ENCODE measurements at places on chromosomes 13 and 19. TPM values are rescaled to one million over a fixed set of nuclear protein-coding genes. Genes with fewer than 3 reads are reported as not detected.
A peak's percentile ranks its signal among the peaks of the same experiment; 100 is the strongest.

The GNA15 gene
- 24.5 TPM for total RNA-seq

The PEG3 gene
- total RNA-seq = not detected

The KCNK6 gene
- total RNA-seq = 13.7 TPM

The FCER2 gene
- 0.29 TPM for total RNA-seq

The SIAH3 gene
- total RNA-seq = not detected

The ZNF320 gene
- total RNA-seq = 10.5 TPM

DNA sequence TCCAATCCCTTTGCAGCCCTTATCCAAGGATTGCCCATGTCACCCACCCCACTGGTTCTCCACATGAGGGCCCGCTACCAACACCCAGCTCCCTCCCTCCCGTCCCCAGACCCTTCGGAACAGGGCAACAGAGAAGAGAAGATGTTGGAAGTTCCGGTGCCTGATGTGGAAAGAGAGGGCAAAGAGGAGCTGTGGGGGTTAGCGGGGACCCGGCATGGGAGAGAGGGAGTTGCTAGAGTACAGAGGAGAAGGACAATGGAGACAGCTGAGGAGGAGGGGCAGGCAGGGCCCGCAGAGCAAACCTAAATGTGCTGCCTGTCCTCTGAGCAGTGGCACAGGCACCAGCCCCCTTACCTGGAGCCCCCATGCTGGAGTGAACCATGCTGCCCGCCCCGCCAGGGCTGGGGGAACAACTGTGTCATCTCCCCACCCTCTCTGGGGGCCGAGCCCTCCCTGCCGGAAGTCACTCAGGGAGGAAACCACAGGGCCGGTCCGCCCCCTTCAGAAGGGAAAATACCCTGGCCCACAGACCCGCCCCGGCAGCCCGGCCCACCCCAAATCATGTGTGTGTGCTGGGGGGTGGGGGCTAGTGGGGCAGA lies at the start of gene POU2F2:
TSS of gene POU2F2 (minus strand) at position 417 of the 599 bp plus-strand sequence. CDS start at position 382, 35 bp downstream.
- DNase-seq = peak; percentile 91

- no peak for DNase-seq
Observed at GRCh38 chr13:97021241-97021640, 27.0 kb upstream of the OXGR1 start.

- no peak for DNase-seq
Observed at GRCh38 chr13:67366533-67366932, 136.4 kb upstream of the PCDH9 start.

DNA sequence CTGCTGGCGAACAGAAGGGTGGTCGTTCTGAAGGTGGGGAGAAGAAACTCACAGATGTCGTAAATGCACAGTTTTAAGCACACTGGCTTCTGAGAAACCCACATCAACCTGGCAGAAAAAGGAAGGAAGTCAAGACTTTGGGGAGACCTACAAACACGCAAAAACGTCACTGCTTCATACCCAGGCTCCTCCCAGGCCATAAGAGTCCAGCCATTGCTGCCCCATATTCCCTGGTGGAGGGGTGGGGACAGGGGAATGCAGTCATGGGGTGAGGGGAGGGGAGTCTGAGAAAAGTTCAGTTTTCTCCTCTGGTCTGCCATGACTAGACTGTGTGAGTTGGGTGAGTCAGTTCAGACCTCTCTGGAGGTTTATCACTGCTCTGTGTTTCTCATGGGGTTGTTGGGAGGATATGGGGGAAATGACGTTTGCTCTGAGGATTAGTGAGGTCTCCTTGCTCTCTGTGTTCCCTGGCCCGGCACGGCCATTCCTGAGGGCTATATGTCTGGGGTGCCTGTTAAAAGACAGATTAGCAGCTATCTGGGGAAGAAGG lies 139.0 kb downstream of the FLT1 start:
- DNase-seq = peak; percentile 57

DNA sequence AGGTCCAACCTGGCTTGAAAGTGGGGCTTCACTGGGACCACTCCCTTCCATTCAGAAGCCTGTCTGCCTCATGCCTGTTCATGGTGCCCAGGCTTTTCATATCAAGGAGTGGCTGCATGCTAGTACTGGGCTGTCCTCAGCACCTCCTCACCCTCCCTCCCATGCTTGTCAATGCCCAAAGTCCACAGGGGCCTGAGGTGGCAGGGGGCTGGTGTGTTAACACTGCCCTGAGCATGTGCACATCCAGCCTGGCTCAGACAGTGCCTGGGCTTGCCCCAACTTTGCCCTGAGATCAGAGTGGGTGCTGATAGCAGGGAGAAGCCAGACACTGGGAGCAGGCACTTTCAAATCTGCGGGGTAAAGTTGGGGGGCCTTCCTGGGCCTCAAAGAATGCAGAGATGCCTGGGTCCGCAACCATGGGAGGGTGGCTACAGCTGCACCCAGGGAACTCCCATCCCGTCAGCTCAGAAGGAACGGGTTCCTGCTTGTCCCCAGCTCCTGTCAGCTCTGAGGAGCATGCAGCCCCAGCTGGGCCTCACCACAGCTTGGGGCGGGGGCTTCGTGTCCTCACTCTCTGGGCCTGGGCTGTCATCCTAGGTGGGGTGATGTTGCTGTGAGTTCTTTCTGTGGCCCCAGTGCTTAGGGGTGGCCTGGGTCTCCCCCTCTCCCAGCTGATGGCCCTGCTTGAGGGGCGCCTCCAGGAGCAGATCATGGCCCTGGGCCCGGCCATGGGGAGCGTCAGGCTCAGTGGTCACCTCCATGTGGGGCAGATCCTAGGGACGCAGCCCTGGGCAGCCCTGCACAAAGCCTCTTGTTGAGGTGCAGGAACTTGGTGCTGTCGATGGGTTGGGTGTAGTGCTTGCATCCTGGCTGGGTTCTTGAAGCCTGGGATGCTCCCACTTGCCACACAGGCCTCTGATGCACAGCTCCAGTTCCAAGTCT lies 830.6 kb upstream of the SLITRK5 start:
- no peak for DNase-seq

DNA sequence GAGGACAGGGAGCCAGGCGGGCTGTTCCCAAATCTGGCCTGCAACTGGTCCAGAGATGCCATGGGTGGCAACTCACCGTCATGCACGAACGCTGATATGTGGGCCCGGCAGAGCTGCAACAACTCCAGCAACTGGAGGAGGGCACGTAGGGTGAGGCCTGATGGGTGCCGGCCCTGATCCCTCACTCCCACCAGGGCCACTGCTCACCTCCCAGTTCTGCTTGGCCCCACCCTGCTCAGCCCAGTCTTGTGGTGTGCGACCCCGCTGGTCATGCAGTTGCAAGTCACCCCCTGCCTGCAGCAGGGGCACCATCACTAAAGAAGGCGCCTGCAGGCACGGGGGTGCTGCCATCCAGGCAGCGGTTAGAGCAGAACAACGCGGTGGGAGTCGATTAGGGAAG lies 16.9 kb downstream of the ARHGAP33 start:
- DNase-seq = no peak

GRCh38 chr19:57786906-57787305 lies 17.4 kb downstream of the ZNF586 start:
- no peak for DNase-seq

- no peak for DNase-seq
Observed at GRCh38 chr13:72834601-72835000, 52.7 kb downstream of the PIBF1 start.
